Fibroblast of skin of back (primary cell): ENCODE measurements at places on chromosomes 3 and 15.

DNA sequence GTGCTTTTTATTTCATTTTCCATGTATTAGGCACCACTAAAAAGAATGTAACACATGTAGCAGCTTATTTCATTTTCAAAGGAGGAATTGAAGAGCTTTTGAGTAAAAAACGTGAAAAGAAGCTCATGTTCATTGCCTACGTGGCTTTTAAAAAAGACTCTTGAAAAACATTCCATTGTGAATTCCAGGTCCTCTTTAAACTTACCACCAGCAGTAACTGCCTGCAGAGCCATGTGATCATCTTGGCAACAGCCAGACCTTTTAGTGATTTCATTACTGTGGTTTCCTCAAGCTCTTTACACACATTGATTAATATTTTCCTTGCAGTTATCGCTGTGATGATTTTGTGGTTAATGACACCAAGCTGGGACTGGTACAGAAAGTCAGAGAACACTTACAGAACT lies 43.8 kb upstream of the FBXL22 start:
- DNase-seq: peak; percentile 95

GRCh38 chr3:159266779-159267178 lies 464.9 kb downstream of the MFSD1 start:
- peak; percentile 39 for DNase-seq

- no peak for DNase-seq
These were observed 301.5 kb downstream of the MEX3B start for GRCh38 chr15:81744364-81744763.

DNA sequence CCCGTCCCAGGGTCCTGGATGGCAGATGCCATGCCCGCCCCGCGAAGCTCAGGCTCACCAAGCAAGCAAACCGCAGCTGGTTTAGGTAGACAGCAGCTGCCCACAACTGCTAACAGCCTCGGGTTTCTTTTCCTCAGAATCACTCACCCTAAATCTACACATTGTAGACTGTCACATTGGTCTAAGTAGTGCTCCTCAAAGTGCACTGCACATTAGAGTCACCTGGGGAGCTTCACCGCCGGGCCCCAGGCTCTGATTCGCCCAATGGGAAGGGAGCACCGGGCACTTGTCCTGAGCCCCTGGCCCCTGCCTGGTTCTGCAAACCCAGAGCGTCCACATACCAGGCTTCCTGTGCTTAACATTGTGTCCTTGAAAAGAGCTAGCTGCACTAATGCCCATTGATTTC lies 752 bp downstream of the OCA2 start:
- DNase-seq: no peak

DNA sequence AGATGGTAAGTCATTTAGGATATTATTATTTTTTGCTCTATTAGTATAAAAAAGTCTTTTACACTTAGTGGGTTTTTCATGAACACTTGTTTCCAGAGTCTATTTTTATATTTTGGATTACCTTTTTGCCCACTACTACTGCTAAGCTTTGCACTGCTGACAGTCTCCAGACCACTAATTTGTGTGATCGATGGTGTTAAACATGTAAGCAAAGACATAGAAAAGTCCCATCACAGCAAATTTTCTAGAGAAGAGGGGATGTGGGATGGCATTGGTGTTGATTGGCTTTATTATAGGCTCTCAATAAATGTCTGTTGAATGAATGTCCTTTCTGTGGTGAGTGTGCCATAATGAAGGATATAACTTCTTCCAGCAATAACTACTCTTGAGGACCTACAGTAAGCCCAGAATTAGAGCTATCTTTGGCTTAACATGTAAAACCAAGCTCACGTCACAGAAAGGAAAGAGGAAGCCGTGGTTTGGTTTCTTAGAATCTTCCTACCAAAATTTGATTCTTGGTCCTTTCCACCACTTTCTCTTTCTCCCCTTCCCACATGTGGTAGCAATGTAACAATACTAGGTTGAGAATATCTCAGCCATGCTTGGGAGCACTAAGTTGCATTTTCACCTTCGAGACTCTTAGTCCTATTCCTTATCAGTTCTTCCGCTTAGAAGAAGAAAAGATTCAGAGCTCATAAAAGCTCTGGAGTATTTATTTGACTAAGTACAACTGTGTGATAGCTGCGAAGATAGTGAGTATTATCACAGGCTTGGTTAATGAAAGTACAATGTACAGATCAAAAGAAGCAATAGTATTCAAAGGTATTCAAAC lies 90.6 kb upstream of the UMPS start:
- no peak for DNase-seq

- no peak for DNase-seq
These were observed 168.5 kb upstream of the DCBLD2 start for GRCh38 chr3:99069973-99070372.

- DNase-seq: no peak
These were observed 24.9 kb downstream of the DENND4A start for GRCh38 chr15:65767264-65767595.

- no peak for DNase-seq
These were observed 318.4 kb upstream of the GOLIM4 start for GRCh38 chr3:168414149-168414548.

DNA sequence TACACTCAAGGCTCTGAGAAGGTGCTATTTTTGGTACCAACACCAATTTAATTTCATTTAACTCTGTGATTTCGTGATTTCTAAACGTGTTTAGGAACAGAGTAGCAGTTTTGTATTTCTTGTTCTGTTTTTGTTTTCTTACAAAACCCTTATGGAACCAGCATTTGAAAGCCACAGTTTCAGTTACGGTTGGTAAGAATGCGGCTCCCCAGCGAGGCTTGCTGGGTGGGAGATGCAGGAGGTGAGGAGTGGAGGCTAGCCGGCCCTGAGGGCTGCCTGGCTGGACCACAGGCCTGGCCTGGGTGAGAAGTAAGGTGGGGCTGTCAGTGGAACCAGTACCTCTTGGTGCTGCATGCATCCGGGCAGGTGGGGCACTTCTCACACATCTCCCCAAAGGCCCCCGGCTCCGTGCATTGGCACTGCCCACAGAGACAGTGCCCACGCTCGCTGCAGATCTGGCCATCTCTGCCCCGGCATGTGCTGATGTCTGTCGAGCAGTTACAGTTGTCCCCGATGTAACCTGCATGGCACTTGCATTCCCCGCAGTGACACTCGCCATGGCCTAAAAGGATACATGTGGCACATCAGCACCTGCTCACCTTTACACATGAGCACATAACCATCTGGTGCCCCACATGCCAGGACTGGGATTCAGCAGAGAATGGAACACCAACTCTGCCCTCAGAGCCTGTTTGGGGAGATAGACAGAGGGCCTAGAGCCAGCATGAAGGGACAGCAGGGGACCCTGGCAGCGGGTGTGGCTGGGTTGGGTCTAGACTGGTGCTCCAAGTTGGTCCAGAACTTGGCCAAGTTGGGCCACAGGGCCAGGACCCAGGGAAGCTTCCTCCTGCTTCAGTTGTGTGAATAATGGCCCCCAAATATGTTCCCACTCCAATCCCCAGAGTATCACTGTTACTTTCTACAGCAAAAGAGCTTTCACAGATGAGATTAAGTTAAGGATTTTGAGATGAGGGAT lies 43.4 kb downstream of the UMPS start:
- no peak for DNase-seq

GRCh38 chr3:119356646-119357045 lies 62.5 kb downstream of the ARHGAP31 start:
- peak; percentile 25 for DNase-seq

GRCh38 chr3:32454731-32455608 lies 47.7 kb downstream of the CMTM6 start:
- DNase-seq: no peak

DNA sequence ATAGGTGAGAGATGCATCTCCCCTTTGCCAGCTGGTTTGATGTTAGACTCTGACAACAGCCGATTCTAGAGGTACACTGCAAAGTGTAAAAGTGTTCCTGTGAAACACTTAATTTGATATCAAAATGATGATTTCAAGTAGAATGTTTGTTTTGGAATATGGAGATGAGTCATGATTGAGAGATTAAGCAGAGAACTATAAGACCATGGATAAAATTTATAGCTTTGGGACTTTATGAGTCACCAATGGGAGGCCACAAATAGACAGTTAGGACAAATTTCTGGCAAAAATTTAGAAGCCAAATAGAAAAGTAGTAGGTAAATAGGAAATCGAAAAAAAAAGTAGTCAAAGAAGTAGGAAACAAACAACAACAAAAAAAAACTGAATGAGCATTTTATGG lies 672.5 kb downstream of the NSUN3 start:
- DNase-seq: peak; percentile 11

DNA sequence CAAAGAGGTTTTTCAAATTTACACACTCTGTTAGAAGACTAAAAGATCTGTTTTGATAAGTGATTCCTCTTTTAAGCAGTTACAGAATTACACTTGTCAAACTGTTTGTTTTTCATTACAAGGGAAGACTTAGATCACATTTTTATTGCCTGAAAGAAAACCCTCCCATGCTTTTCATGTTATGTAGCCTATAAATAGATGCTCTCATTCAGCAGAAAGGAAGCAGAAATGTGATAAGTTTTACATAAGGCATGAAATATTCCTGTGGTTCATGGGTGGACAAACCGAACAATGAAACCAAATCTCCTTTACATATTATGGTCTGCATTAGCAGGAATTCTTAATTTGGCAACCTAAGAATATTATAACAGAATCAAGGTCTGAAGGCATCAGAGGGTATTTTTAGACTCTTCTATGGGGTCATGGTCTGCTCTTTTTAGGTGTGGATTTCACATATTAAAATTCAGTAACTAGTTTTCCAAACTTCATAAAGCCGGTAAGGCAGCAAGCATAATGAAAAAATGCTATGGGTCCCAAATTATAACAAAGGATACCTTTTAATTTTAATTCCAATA lies 37.3 kb upstream of the FXR1 start:
- DNase-seq: peak; percentile 2

GRCh38 chr3:26984416-26985390 lies 362.1 kb downstream of the LRRC3B start:
- DNase-seq: no peak

GRCh38 chr3:33355611-33356010 lies 78.4 kb downstream of the FBXL2 start:
- peak; percentile 30 for DNase-seq

DNA sequence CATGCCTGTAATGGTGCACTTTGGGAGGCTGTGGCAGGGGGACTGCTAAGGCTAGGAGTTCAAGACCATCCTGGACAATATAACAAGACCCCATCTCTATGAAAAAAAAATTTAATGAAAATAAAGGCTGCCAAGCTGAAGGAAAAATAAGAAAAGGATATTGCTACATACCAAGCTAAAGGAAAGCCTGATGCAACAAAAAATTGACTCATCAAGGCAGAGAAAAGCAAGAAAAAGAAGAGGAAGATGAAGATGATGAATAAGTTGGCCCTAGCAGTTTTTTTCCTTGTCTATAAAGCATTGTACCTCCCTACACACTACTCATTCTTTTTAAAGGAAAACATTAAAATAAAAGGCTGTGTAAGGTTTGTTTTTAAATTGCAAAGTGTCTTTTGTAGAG lies 441.9 kb upstream of the MDFIC2 start:
- DNase-seq: peak; percentile 16

DNA sequence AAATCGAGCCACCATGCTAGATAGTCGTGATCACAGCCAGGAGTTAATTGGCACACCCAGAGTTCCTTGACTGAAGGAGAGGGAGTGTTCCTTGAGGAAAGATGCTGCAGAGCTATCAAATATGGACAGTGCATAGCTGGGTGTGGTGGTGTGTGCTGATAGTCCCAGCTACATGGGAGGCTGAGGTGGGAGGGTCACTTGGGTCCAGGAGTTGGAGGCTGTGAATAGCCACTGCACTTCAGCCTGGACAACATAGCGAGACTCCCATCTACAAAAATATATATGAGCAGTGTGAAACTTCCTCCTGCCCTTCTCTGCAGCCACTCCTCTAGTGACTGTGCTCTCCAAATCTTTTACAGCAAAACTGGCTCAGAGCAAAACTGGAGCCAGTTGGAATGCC lies 10.0 kb upstream of the USP13 start:
- no peak for DNase-seq

DNA sequence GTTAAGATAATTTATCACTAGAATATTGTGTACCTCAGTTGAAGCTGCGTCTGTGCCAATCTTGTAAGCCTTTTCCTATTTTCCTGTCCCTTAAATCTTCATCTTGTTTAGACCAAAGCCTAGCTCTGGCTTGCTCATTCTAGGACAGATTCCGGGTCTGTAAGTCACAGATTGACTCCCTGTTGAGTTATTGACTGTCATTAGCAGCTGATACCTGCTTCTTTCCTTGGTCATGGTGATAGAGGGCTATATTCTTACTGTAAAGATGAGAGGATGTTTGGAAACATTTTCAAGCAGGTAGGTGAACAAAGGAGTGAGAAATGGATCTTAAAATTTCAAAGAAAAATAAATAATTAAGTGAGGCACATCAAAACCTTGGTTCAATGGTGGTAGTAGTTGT lies 200.2 kb downstream of the KCNH8 start:
- DNase-seq: no peak

DNA sequence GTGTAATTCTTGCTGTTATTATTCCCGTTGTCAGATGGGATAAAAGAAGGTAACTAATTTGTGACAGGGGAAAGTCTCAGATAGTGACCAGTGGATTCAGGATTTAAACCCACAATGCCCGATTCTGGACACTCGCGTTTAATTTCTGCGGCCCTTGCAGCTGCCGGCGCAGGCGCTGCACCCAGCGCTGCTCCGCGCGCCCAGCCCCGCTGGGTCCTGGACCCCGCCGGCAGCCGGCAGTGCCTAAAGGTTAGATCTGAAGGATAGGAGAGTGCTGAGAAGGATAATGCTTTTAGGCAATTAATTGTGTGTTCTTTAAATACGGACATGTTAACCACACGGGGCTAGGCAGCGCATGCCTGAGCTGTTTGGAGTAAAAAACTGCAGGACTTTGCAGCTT lies 3.6 kb upstream of the MKRN3 start:
- no peak for DNase-seq

- DNase-seq: no peak
These were observed 92.2 kb downstream of the APBA2 start for GRCh38 chr15:28978011-28978378.

GRCh38 chr15:64686130-64686735 lies 89.2 kb downstream of the RBPMS2 start:
- DNase-seq: peak; percentile 58

DNA sequence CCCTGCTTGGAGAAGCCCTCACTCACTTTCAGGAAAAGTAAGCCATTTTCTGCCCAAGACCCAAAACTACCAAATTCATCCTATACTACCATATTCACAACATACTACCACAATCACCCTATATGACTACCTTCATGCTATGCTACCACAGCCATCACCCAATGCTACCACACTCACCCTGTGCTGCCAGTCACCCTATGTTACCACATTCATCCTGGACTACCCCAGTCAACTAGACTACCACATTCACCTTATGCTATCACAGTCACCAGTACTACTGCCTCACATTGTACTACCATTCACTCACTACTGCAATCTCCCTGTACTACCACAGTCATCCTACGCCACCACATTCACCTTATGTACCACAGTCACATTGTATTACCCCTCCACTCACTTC lies 58.4 kb upstream of the CDV3 start:
- no peak for DNase-seq
